ENCODE measurements at places on chromosomes 6 and 20.

- DNase-seq = no peak
Observed at GRCh38 chr6:21332077-21332476, 261.5 kb upstream of the SOX4 start.

GRCh38 chr20:38222231-38222922, 38.2 kb downstream of the KIAA1755 start:
- no peak for DNase-seq

GRCh38 chr6:159126590-159126989, 42.6 kb upstream of the FNDC1 start:
- DNase-seq = no peak

DNA sequence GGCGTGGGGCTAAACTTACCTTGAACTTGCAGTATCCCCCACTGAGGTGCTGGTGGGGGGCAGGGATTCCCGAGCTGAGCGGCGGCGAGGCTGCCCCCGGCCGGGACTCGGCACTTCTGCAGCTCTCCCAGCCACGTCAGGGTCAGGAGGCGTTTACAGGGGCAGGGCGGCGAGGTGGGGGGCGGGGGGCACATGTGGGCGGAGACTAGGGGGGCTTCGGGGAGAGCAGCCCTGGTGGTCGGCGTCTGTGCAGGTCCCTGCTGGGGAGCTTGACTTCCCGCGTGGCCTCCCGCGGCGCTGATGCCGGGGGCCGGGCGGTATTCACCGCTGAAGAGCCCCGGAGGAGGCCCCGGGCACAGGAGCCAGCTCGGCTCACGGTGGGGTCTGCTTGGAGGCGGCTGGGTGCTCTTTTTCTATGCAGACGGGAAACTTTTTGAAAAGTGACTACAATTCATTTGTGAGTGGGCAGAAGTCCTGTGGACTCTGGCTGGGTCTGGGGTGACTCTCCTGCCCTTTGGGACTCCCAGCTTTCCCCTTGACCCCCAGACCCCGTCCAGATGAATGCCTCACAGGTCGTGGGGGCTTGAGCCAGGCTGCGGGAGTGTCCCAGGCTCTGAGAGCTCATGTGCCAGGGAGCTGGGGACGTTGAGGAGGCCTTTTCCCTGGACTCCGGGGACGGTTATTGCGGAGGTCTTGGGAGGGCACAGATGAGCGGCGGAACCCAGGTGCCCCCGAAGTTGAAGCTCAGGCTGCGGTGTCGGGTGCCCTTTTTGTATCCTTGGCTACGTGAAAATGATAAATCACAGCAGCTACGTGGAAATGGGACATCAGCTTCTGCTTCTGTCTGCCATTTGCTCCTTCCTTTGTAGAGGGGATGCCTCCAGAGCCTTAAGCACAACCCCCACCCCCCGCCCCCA, 75.9 kb upstream of the GATA5 start:
- DNase-seq = no peak

GRCh38 chr6:151998784-151999183, 191.3 kb downstream of the ESR1 start:
- no peak for DNase-seq

- peak; percentile 96 for DNase-seq
Observed at GRCh38 chr20:38270869-38271605, 10.5 kb upstream of the KIAA1755 start.

DNA sequence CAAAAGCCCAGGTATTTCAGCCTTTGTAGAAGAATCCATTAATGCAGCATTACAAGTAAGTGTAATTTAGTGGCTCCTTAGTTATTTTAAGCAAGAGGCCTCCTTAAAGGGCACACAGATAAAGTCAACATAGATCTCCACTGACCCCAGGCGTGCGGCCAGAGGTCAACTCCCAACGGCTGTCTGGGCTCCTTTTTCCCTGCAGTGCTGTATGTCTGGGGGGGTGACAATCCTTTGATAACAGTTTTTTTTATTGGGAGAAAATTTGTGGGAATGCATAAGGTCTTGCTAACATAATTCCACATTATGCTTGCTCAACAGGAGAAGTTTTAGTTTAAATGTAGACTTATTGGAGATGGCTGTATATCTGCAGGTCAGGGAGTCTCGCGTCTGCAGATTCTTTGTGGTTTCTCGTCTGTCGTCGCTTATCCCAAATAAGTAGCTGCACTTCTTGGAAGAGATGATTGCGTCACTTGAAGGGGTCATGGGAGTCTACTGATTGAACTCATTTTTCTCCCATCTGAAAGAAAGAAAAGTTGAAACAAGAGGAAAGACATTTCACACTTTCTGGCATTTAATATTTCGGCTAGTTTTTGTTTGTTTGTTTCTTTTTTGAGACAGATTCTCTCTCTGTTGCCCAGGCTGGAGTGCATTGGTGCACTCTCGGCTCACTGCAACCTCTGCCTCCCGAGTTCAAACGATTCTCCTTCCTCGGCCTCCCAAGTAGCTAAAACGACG, 151.7 kb upstream of the AKAP12 start:
- no peak for DNase-seq

DNA sequence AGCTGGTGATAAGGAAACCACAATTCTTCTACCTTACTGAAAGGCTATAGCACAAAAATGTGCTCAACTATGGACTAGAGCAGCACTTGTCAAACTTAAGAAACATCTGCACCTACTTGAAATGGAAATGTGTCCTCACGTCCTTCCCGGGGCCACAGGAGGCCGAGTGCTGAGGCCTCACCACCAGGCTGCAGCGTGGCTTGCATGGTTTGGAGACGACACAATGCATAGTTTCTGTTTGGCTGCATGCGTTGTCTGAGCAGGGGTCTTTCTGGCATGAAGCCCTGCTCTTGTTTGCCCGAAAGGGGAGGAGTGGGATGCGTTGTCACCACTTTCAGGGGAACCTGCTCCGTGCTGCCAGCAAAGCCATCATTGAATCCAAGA, 228.8 kb downstream of the TTLL2 start:
- no peak for DNase-seq

DNA sequence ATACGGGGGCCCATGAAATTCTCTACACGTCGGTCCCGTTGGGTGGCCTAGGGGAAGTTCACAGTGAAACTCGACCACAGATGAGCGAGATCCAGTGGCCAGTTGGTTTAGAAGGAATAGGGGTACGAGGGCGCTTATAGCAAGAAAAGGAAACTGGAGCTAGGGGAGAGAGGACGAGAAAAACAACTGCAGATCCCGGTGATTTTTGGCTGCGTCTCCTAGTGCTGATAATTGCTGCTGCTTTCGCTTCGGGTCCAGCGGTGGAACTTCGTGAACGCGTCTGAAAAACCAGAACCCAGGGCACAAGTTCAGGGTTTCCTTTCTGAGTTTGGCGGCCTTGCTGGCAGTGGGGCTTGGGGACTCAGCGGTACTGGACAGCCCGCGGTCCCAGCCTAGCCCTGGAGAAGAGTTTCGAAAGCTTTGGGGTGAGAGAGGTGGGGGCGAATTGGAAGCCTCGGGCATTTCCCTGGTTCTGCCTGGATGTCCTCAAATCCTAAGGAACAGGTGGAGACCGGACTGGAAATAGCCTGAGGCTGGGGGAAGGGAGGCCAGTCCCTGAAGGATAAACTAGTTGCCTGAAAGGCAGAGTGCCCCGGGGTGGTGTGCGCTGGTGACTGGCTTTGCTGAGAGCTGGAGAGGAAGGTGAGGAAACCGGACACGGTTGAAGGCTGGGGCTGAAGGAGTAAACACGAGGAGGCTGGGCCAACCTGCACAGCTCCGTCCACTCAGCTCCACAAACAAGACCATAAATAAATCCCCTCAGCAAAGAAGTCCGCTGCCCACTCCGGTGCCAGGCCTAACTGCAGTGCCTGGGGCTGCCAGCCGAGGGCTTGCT, 793 bp downstream of the GMPR start:
- DNase-seq = no peak

DNA sequence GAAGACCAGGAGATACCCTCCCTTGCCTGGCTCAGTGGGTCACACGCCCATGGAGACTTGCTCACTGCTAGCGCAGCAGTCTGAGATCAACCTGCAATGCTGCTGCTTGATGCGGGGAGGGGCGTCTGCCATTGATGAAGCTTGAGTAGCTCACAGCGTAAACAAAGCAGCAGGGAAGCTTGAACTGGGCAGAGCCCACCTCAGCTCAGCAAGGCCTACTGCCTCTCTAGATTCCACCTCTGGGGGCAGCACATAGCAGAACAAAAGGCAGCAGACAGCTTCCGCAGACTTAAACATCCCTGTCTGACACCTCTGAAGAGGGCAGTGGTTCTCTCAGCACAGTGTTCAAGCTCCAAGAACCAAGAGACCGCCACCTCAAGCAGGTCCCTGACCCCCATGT, 271.3 kb downstream of the ESR1 start:
- DNase-seq = no peak

DNA sequence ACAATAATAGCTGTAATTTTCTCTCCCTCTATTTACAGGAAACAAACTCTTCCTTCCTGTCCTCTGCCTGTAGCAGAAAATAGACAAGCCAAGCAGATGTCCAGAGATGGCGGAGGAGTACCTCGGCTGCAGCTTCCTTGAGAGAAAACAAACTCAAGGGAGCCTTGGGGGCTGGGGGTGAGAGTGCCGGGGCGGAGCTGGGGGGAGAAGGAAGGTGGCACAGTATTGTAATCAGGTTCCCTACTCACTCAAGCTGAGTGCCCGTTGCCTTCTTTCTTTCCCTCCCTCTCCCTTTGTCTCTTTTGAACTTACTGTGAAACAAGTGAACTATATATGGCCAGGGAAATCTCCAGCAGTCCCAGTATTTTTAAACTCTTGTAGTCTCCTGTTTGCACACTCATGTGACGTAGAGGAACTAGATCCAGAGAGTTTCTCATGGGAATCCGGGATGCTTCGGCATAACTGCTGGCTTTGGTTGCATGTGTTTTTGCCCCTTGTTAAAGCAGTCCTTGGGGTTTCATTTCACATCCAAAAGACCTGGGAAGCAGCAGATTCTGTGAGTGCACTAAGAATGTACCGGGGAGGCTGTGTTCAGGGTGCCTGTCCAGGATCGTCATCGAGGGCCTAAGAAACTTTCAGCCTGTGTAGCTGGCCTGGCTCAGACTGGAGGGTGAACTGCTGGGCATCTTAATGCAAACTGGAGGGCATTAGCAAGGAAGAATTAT, 44.6 kb upstream of the HDDC2 start:
- no peak for DNase-seq

- DNase-seq = no peak
Observed at GRCh38 chr6:119575721-119576120, 226.2 kb upstream of the MAN1A1 start.

GRCh38 chr6:16494793-16495192, 256.4 kb downstream of the GMPR start:
- DNase-seq = no peak

GRCh38 chr20:625360-625932, 15.3 kb upstream of the TCF15 start:
- DNase-seq = no peak

DNA sequence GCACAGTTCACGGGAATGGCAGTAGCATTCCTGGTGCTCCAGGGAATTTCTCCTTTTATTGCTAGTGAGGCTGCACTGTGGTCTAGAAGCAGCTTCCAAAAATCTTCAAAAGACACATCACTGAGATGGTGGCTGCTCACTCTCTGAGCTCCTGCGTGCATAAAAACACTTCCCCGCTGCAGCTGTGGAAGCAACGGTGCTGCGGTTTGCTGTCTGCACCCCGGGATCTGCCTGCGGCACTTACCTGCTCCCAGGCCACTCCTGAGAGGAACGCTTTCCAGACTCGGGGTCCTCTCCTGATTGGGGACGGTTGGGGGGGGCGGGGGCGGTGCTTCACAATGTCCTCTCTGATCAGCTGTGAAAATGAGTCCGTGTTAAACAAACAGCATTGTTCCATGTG, 77.9 kb downstream of the TMEM242 start:
- DNase-seq = no peak

GRCh38 chr6:155377061-155377460, 62.8 kb upstream of the TFB1M start:
- DNase-seq = peak; percentile 85

- DNase-seq = no peak
Observed at GRCh38 chr6:33935439-33936080, 131.8 kb upstream of the MLN start.

DNA sequence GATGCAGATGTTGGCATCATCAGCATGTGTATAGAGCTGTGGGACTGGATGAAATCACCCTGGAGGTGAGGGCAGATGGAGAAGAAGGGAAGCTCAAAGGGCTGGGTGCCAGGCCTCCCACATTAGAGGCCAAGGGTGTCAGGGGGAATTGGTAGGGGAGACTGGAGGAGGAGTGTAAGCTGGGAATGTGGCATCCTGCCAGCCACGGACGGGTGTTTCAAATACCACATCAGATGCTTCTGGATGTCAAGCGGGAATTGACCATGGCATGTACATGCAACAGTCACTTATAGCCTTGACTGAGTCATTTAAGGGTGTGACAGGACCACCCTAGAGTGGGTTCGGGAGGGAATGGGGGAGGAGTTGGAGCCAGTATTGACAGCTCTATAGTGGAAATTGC, 9.6 kb downstream of the ERGIC3 start:
- peak; percentile 35 for DNase-seq

GRCh38 chr20:9427430-9428291, 86.7 kb upstream of the LAMP5 start:
- DNase-seq = no peak

GRCh38 chr6:130923350-130923749, 96.1 kb downstream of the SMLR1 start:
- no peak for DNase-seq

- DNase-seq = no peak
Observed at GRCh38 chr20:47740862-47741184, 44.5 kb downstream of the SULF2 start.

GRCh38 chr20:53943522-53944291, 126.7 kb downstream of the BCAS1 start:
- no peak for DNase-seq

DNA sequence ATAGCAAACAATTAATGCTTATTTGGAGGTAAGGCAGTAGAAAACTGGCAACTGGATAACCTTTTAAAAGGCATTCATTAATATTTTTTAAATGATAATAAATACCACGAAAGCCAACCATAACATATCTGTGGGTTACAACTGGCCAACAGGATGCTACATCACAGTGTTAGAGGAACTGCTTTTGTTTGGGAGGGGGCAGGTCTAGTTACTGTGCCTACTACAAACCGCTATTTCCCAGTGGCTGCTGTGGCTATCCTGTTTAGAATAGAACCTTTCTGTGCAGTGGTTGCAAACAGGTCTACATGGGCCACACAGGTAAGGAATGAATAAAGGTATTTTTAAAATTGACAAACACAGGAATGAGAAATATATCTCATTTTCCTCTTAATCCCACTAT, 976 bp downstream of the PIGT start:
- no peak for DNase-seq

DNA sequence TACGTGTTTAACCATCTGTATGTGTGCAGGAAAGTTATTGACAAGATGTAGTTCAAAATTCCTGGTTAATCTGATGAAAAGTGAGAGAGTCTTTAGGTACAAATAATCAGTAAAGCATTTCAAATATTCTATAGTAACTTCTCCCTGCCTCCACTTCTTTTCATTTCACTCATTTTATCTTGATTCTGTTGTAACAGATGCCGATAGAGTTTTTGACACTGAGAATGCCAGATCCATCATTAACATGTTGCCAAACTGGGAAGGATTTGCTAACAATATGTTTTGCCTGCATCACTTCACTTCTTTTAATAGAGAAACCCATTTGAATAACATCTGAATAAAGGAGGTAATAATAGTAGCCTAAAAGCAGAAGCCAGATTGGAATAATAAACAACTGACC, 20.4 kb upstream of the DEFB112 start:
- DNase-seq = no peak
